ENCODE measurements at places on chromosomes 5 and 9.

GRCh38 chr5:10250806-10251276 is 761 bp downstream of the CCT5 start:
- DNase-seq = peak; percentile 28

GRCh38 chr9:91117959-91118703 is 243.6 kb downstream of the AUH start:
- DNase-seq = peak; percentile 91

- DNase-seq = peak; percentile 43
Measured at GRCh38 chr5:25713259-25713658, 1068.5 kb upstream of the CDH10 start.

DNA sequence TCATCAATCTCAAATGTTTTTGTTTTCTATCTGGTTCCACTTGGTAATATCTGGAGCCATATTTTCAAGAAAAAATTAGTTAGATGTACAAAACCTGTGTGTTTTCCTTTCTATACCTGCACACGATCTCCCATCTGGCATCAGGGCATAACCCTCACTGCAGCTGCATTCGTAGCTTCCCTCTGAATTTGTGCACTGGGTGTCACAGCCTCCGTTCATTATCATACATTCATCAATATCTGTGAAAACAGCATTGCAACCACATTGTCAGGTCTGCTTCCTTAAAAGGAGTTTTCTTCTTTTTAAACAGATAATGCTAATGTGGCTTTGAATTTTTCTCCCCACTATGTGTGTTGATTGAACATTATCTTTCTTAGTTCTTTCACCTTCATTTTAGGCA is 202.7 kb downstream of the FBN2 start:
- DNase-seq = no peak

- DNase-seq = no peak
Measured at GRCh38 chr5:2704111-2704510, 47.4 kb downstream of the IRX2 start.

DNA sequence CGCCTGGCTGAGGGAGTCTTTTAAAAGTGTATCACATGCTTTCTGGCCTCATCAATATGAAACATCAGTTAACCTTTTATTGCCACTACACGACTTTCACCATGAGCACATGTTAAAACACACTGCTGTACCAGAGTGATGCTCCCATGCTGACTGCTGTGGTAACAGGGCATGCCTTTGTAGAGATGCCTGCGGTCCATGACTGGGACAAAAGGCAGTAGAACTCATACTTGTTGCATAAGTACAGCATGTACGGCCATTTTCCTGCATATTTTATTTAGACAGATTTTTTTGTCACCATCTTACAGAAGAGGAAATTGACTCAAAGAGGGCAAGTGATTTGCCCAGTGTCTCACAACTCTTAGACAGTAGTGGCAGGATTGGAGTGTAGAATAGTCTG is 105.7 kb upstream of the ADAMTSL1 start:
- no peak for DNase-seq

GRCh38 chr9:105681724-105682123 is 12.6 kb upstream of the TMEM38B start:
- no peak for DNase-seq

GRCh38 chr9:107982001-107982400 is 492.4 kb upstream of the KLF4 start:
- no peak for DNase-seq

GRCh38 chr5:72146056-72146455 is 38.8 kb downstream of the MAP1B start:
- DNase-seq = no peak

DNA sequence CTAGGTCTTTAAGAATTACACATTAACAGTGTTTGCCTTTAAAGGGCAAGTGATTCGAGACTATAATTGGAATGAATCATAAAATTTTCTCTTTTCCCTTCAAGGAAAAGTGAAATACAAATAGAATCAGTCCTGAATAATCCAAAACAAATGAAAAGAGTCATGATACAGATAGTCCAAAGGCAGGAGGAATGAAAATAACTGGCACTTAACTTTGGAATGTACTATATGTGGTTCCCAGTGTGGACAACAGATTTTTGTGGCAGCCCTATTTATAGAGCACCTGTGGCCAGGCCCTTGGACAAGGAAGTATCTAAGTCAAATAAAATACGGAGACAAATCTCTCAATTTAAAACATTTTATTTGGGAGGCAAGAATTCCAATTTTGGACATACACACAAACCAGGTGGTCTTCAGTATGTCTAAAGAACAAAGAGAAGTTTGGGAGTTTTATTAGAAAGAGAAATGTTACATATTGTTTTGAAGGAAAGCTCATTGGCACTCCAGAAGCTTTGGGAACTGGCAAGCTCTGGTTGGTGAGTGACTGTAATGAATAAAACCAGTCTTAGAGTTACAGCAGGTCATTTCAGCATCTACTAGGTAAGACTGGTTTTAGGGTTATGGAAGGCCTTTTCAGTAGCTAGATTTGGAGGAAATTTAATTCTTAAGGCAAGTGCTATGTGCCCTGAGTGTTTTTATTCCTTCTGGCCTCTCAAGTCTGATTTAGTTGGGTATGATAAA is 116.0 kb upstream of the PAM start:
- no peak for DNase-seq

GRCh38 chr9:121123816-121124535 is 49.2 kb downstream of the CNTRL start:
- DNase-seq = no peak

DNA sequence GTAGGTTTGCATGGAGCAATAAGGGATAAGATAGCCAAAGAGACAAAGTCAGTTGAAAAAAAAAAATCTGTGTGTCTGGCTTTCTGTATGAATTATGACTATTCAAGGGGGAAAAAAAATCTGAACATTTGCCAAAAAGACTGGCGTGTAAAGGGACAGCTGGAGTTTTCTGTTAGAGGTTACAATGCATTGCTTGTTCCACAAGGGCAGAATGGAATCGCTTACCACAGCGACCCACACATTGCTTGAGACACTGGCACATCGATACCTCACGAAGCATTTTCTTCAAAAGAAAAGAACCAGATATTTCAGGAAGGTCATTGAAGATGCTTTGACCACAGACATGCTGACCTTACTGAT is 327.8 kb downstream of the TMEM167A start:
- DNase-seq = no peak

DNA sequence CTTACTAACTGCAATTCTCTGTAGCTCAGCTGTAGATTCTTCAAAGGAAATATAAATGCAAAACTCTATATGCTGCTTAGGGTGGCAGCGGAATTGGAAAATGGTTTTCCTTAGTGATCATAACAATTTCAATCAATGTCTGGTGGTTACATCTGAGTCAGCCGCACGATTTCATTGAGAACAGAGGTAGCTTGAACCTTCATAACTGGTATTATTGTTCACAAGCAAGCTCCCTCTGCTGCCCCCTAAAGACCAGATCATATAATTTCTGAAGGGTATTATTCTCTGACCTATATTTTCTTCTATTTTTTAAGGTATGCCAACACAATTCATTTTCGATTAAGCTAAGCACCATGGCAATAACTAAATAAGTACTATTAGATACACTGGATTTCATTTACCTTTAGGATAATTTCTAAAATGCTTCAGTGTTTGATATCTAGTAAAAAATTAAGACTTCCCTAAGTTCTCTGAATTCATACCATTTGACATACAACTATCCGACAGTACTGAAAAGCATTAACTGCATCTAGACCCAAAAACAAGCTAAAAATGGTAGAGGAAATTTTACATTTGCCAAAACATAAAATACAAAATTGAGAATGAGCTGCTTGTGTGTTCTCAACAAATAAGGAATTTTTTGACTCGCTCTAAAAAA is 181.1 kb upstream of the SPEF2 start:
- no peak for DNase-seq

- no peak for DNase-seq
Measured at GRCh38 chr9:21174671-21175070, 8.2 kb upstream of the IFNA21 start.

DNA sequence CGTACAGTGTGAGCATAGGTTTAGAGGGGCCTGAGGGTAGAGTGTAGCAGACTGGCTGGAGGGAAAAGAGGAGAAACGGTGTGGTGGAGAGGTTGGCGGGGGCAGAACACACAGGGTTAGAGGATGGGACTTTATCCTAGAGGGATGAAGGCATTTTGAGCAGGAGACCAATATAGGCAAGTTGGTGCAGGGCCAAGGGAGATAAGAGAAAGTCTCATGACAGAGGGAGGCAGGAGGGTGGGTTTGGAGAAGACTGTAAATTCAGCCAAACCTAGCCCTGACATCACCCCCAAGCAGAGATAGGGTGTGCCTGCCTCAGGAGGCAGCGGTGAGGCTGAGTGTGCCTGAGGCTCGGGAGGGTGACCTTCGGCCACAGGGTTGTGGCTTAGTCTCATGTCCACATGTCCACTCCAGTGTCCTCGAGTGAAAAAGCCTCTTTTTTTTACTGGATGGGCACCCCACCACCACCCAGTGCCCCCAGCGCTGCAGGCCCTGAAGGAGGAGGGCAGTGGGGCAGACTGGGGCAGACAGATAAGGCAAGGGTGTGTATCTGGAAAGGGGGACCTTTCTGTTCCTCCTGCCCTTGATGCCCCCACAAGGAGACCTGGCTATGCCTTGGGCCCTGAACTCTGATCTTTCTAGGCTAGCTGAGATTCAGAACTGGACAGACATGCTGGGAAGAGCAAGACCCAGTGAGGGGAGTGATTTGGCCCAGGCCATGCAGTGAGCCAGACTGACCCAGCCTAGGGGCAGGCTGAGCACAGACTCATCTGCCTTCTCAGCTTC is 108.7 kb downstream of the RGS3 start:
- DNase-seq = peak; percentile 19

- DNase-seq = peak; percentile 43
Measured at GRCh38 chr5:167030500-167031120, 1260.8 kb upstream of the WWC1 start.

GRCh38 chr5:112656451-112656850 is 81.2 kb upstream of the APC start:
- DNase-seq = no peak

DNA sequence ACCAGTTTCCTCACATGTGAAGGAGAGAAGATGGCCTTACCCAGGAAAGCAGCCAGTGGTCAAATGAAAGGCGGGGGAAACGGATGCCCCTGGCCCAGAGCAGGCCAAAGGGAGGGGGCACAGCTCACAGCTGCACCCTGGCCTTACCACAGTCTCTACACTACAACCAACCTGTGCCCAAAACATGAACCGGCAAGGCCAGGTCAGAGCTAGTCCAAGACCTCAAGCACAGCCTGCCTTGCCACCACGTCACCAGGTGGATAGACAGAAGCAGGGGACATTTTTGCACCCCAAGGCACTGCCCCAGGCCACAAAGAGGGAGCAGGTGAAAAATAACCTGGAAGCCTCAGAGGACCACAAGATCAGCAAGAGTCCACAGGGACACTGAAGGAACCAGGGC is 4.5 kb downstream of the GRIN1 start:
- no peak for DNase-seq

DNA sequence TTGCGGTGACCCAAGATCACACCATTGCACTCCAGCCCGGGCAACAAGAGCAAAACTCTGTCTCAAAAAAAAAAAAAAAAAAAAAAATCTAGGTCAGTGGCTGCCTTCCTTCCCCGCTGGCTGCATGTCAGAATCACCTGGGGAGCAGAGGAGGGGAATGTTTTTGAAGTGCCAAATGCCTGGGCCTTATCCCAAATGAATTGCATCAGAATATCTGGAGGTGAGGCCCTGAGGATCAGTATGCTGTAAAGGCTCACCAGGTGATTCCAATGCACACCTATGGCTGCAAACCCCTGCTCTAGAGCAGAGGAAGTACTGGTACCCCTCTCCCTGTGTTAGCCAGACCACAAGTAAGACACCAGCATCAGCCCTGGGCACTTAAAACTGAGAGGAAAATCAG is 44.7 kb upstream of the GABRP start:
- no peak for DNase-seq

GRCh38 chr5:68002836-68003235 is 212.7 kb upstream of the PIK3R1 start:
- DNase-seq = no peak

- DNase-seq = no peak
Measured at GRCh38 chr9:16985559-16986348, 115.3 kb upstream of the BNC2 start.

GRCh38 chr5:122844136-122844909 is 1.1 kb upstream of the SNX24 start:
- DNase-seq = peak; percentile 48

DNA sequence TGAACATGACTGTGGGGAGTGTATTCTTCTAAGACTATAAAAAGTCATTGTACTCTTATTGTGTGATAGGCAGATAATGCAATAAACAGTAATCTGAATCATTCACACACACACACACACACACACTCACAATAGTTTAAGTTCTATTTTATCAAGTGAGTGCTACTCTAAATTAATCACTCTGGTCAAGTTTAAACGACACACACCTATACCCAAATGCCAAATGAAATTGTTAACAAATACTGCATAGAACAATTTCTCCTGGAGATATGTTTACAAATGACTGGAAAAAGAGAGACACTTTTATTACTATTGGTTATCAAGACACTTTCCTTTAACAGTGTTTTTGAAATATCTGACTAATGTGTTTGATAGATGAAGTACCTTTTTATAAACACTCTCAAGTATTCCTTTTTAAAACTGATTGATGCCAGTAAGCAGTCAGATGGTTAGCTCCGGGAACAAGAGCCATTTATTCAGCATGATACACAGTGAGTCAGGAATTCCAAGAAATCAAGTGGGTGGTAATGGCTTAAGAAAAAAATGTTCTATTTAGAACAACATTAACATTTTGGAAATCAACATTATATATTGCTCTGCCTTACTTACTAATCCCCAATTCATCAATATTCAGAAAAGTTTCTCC is 521.6 kb upstream of the ST8SIA4 start:
- no peak for DNase-seq

- DNase-seq = no peak
Measured at GRCh38 chr9:88923653-88924288, 67.5 kb upstream of the S1PR3 start.

DNA sequence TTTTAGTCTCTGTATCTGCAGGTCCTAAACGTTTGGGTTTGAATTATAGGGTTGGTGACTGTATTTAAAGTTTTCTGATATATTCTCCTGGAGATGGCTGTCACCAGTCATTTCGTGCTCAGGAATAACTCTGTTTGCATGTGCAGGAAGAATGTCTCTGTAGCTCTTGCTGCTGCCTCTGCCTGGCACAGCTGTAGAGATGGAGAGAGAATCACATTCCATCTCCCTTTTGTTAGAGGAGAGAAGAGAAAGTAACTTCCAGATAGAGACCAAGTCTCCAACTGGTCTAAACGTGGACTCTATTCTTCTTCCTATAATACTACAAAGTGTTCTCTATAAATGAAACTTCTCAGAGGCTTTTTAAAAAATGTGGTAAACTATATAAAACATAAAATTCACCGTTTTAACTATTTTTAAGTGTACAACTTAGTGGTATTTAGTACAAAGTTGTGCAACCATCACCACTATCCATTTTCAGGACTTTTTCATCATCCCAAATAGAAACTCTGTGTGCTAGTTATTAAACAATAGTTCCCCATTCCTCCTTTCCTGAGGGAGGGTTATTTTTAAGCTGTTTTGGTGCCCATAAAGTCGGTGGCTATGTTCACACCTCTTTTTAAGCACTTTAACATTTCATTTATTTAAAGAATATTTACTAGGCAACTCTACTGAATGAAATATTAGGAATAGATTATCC is 20.7 kb upstream of the STARD4 start:
- no peak for DNase-seq

All from kidney (tissue), 22 donors.